ENCODE measurements at places on chromosomes 4 and X.

GRCh38 chr4:71050809-71051208 is 57.4 kb downstream of the DCK start:
- no peak for DNase-seq

GRCh38 chr4:102324730-102325129 is 20.6 kb downstream of the SLC39A8 start:
- no peak for DNase-seq

- no peak for DNase-seq
Measured at GRCh38 chr4:98670186-98670585, 11.8 kb upstream of the TSPAN5 start.

DNA sequence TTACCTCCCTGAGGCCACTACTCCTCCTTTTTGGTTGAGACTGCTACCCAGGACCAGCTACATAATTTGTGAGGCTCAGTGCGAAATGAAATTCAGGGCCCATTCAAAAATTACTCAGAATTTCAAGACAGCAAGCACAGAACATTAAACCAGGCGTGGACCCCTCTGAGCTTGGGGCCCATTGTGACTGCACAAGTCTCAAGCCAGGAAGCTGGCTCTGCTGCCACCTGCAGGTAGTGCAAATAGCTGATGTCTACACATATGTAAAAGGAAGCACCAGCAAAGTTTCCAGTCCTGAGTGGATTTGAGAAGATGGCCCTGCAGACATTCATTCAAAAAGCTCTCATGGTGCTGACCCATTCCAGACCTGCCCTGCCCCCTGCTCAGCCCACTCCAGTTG is 213.4 kb upstream of the LNX1 start:
- DNase-seq = no peak

GRCh38 chrX:38109042-38109898 is 102.9 kb downstream of the SYTL5 start:
- DNase-seq = no peak

DNA sequence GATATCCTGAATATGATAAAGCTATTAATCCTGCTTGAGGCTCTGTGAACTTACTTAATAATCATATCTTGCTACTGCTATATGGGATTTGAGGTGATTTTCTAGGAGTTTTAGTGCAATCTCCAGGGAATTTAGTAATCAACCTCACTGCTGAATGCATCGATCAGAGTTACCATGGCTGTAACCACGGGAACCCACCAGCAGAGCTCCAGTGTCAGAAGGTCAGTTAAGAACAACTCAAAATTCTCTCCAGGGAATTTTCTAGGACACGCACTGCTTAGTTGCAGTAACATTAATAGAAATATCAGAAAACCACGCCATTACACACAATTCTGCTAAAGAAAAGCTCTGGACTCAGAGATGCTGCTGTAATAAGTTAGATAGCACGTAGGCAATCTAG is 1477.2 kb upstream of the TENM3 start:
- DNase-seq = no peak

DNA sequence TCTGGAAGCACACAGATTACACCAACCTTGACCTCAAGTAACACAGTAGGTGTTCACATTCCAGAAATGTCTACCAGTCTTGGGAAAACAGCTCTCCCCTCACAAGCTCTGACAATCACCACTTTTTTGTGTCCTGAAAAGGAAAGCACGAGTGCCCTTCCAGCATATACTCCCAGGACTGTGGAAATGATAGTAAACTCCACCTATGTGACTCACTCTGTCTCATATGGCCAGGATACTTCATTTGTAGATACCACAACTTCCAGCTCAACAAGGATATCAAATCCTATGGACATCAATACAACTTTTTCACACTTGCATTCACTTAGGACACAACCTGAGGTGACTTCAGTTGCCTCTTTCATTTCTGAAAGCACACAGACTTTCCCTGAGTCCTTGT is 46.9 kb downstream of the ADGRG4 start:
- no peak for DNase-seq

DNA sequence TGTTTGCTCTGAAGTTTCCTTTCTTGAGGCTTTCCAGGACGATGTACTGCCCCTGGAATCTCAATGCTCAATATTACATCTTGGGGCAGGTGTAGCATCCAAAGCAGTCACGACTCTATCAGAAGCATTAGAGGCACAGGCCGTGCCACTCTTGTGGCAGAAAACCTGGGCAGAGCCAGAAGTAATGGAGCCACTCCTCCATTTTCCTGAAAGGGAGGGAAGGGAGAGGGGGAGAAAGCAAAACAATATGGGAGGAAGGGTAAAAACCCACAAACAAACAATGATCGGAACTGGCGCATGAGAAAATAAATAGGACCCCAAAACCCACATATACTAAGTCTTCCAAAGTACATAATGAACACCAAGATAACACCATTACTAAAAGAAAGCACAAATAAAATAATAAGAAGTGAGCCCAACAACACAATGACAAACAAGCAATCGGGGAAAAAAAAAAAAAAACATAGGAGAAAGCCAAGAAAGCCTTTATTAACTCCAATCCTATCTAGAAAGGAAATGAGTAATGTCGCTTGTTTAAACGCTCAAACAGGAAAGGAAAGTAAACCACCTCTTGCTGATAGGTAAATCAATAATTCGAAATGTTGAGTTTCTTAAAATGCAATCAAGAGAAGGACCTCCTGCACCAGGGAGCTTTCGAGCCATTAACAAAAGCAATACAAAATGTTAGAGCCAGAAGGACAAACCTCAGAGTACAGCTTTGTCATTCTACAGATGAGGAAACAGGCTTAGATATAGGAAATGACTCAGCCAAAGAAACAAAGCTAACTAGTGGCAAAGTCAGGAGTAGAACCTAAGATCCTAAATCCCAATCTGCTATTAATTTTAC is 117.4 kb downstream of the ATRX start:
- peak; percentile 2 for DNase-seq

GRCh38 chr4:123163501-123163900 is 233.1 kb upstream of the SPRY1 start:
- DNase-seq = no peak

DNA sequence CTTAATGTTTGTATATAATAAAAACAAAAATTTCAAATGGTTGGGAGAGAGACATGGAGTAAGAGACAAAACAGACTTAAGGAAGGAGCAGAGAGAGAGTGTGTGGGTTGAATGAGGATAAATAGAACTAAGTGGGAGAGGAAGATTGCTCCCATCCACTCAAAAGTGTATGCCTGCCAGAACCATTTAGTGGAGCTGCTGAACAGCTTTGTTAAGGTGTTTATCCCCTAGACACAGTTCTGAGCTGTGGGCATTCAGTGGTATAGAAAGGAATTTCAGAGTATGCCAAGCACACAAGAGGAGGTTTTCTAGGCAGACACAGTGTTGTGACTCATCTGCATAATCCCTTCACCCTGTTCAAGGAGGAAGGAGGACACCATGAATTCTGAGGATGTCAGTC is 508.6 kb upstream of the EPHA5 start:
- DNase-seq = no peak

- no peak for DNase-seq
Measured at GRCh38 chr4:102734116-102734515, 26.7 kb downstream of the MANBA start.

Measured in kidney glomerular epithelial cell (primary cell).